ELF-1 (cell line): ENCODE measurements at places on chromosomes 12 and 14.

DNA sequence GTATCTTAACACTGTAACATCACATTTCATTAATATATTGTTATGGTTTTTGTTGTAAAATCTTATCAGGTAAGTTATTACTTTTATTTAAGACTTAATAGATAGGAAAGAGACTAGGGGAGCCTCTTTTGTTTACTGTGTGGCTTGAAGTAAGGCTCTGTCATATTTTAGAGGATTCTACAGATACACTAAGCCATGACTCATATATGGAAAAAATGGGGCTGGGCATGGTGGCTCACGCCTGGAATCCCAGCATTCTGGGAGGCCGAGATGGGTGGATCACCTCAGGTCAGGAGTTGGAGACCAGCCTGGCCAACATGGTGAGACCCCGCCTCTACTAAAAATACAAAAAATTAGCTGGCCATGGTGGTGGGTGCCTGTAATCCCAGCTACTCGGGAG lies 23.6 kb upstream of the NPFF start:
- DNase-seq = no peak

DNA sequence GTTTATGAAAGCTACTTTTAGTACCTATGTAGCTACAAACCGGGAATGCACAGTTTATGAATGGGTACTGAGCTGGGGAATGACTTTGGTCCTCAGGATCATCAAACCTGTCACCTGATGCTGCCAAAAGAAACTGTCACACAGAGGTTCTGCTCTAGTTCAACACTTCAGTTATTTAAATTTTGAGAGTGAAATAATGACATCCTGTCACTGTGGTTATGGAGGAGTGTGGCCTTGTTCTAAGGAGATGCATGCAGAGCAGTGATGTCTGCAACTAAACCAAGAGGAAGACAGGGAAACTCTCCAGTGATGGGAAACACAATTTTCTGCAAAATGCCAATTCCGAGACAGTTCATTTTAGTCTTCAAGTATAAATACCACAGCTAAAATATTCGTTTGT lies 4.8 kb upstream of the AEBP2 start:
- DNase-seq = no peak

DNA sequence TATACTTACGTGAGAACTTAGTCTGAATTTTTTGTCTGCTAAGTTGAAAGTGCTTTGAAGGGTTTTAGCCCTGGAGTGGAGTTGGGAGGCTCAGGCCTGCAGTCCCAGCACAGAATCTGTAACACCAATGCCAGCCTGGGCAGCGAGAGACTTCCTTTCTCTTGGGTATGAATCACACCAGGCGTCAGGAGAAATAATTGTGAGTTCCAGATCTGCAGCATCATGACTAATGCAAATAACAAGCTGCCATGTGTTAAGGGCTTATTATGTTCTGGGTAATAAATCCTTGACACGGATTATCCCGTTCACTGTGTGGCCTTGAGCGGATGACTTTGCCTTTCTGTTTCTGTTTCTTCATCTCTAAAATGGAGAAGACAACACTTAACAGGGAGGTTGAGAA lies 70.6 kb downstream of the B4GALNT3 start:
- DNase-seq = no peak

DNA sequence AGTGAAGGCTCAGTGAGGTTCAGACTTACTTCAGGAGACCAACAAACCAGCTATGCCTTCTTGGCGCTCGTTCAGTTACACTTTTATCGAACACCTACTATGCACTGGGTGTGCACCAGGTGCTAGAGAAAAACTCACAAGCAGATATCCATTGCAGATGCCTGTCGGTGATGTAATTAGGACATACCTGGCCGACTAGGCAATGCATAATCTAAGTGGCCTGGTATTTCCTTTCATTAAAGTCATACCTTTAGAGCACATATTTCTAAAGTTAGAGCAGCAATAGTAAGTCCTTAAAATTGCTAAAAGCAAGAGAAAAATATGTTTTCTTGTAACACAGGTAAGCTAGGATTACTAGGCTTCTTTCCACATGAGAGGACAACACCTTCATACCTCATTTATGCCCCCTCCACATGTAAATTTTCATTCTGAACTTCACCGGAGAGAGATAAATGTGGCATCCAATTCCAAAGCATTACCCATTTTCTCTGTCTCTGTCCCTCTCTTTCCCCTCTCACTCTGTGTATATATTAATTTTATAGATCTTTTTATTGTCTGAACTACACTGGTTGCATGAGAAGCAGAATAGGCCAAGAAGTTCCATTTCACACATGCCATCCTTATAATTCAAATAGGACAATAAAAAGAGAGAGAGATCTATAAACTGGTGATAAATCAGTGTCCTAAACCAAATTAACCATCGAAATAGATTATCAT lies 242.2 kb downstream of the SPTSSA start:
- DNase-seq = no peak

- DNase-seq = no peak
Measured at GRCh38 chr12:74899031-74899829, 310.4 kb downstream of the KCNC2 start.

DNA sequence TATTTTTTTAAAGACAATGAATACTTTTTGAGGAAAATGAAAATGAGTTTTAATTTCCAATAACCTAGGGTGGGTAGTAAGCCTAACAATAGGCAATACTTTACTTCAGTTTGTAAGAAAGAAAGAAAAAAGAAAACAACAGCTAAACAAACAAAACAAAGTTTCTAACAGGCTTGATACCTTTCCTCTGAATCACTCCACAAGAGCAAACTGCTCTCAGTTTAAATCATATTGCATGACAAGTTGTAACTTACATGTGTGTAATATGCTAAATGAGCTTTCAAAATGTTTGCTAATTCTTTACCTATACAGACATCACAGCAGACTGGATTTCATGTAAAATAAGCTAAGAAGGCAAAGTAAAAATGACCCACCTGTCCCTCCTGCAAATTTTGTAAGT lies 6.7 kb upstream of the LMO3 start:
- DNase-seq = no peak

DNA sequence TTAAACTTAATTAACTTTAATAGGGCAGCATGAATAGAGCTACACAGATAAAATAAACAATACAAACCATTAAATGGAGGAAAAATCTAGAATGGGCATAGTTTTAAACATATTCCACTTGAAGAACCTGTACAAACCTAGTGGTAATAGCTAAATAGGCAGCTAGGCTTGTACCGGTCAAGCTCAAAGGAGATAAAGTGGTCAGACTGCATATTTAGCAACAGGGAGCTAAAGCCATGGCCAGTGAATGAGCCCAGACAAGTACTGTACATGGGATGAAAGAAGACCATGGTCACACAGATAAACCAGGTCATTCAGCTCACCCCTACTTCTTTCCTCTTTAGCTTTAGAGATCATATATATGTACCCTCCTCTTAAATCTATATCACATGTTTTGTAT lies 186.6 kb upstream of the KRR1 start:
- no peak for DNase-seq

GRCh38 chr12:23576372-23576771 lies 373.1 kb downstream of the SOX5 start:
- no peak for DNase-seq

GRCh38 chr12:66335746-66336145 lies 33.5 kb downstream of the HELB start:
- no peak for DNase-seq

- DNase-seq = no peak
Measured at GRCh38 chr12:94231709-94232108, 83.3 kb downstream of the PLXNC1 start.
